Activated CD4-positive, alpha-beta T cell treated with anti-CD3 and anti-CD28 coated beads for 48 hours (primary cell): ENCODE measurements at places on chromosomes 6 and 20.
A peak's percentile ranks its signal among the peaks of the same experiment; 100 is the strongest.

DNA sequence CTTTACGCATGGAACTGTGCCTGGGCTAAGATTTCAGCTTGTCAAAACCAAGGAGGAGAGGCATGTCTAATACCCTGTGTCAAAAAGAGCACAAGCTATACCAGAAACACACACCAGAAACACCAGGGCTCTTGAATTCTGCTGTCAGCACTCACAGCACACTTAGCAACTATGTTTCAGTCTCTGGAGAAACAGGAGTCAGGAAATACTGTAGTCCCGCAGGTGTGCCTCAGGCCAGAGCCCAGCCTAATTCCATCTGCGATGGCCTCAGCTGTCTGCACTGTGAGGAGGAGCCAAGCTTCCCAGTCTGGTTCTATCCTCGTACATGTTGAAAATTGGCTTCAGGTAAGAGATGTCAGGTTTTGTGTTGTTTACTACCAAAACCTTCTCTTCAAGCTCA, 31.6 kb downstream of the MTRES1 start:
- DNase-seq, result no peak

DNA sequence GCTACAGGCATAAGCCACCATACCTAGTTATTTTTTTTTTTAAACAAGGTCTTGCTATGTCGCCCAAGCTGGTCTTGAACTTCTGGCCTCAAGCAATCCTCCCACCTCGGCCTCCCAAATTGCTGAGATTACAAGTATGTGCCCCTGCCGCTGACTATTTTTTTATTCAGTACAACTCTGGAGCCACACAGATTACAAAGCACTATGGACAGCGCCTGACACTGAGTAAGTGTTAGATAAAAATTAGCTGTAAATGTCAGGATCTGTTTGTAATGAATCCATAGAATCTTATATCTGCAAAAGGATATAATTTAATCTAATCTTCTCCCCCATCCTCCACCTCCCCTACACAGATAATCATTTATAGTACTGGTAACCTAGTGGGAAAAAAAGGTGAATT, 15.3 kb upstream of the COL12A1 start:
- DNase-seq, result no peak

DNA sequence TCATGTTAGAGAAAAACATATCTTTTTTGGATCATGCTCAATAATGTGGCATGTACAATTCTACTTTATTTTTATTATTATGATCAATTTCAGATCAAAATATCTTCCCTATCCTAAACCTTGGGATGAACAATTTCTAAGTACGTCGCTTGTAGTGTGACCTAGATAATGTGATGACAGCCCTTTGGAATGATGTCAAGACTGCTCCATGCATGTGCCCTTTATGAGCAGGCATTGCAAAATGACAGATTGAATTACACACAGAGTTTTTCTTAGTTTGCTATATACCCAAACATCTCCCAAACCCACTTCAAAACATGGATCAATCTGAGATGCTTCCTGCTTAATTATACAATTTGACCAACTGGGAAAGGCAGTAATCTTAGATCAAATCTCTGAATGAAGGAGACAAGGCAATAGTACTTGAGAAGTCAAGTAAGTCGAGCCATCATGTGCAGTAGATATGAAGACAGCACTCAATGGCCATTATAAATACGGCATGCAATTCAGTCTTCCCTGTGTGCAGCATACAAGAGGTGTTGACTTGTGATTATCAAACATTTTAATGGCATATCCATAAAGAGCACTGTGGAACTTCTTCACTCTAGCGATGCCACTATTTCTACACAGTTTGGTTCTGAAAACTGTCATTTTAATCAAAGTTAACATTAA, 294.8 kb downstream of the RNF144B start:
- DNase-seq, result no peak

- no peak for DNase-seq
Measured at GRCh38 chr6:99629293-99629692, 22.7 kb downstream of the PRDM13 start.

GRCh38 chr6:20644667-20645370, 110.6 kb downstream of the CDKAL1 start:
- peak; percentile 13 for DNase-seq

GRCh38 chr20:33971147-33971975, 22.4 kb upstream of the RALY start:
- no peak for DNase-seq

DNA sequence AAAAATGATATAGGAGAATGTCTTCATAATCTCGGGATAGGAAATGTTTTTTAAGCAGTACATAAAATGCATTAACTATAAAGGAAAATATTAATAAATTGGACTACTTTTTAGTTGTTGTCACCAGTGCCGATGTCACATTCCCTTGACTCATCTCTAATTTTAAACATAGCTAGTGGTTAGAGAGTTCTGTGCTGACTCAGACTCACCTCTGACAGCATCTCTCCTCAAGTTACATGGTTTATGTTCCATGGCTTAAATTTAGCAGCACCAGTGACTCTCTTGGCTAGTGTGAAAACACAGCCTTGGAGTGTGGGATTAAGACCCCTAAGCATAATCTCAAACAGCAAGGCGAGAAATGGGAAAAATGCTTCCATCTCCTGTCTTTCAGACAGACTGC, 311.8 kb upstream of the MMS22L start:
- DNase-seq, result no peak

- peak; percentile 7 for DNase-seq
Measured at GRCh38 chr6:159633196-159633595, 59.8 kb downstream of the SOD2 start.

- DNase-seq, result peak; percentile 63
Measured at GRCh38 chr6:159679091-159680077, 13.7 kb downstream of the SOD2 start.

DNA sequence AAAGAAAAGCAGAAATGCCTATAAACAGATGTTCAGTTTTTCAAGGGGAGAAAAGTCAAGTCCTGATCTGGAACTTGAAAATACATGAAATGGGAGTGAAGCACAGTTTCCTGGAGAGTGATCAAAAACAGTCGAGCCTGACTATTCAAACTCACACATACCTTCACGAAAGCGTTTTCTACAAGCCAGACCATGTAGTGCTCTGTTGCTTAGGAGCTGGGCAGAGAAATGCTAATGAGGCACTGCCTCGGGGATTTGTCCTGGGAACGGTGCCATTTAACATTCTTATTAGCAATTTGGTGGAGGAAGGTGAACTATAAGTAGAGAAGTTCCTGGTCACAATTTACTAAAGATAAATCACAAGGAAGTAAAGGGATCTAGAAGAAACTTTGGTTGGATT, 5.9 kb downstream of the NHSL1 start:
- no peak for DNase-seq

DNA sequence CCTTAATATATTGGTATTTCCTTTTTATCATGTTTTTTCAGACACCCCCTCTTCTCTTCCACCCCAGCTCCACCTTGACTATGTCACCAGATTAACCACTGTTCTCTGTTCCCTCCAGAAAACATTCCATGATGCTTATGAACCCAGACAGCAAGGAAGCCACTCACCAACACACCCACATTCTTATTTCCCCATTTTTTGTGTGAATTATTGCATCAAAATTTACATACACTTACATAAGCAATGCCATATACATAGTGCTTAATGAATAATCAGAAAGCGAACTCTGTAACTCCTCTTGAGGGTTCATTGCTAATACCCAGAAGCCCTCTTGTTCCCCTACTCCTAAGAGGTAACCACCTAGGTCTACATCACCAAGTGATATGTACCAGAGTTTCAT, 182.3 kb upstream of the CDYL start:
- no peak for DNase-seq

- peak; percentile 26 for DNase-seq
Measured at GRCh38 chr6:33860706-33861474, 57.1 kb upstream of the MLN start.

- DNase-seq, result peak; percentile 52
Measured at GRCh38 chr6:111871207-111871606, 2.0 kb downstream of the FYN start.

DNA sequence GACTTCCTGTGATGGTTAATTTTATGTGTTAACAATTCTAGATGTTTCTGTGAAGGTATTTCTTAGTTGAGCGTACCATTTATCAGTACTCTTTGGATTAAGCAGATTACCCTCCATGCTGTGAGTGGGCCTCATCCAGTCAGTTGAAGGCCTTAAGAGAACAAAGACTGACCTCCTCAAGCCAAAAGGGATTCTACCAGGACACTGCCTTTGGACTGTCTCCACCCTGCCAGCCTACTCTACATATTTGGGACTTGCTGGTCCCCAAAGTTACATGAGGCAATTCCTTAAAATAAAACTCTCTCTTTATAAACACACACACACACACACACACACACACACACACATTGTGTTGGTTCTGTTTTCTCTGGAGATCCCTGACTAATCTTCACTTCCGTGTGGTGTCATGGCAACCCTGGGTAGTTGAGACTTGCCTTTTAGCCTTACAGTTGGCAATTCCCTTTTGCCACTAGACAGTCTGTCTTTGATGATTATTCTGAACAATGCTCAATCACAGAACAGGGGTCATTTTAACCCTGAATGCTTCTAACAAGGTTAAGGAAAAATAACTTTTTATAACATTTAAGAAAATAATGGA, 32.2 kb downstream of the MRAP2 start:
- DNase-seq, result no peak
